Stimulated activated CD4-positive, alpha-beta T cell treated with anti-CD3 and anti-CD28 coated beads, Interleukin-4, amount 100 ng/mL, for 48 hours (primary cell): ENCODE measurements at places on chromosomes 5 and 9.

DNA sequence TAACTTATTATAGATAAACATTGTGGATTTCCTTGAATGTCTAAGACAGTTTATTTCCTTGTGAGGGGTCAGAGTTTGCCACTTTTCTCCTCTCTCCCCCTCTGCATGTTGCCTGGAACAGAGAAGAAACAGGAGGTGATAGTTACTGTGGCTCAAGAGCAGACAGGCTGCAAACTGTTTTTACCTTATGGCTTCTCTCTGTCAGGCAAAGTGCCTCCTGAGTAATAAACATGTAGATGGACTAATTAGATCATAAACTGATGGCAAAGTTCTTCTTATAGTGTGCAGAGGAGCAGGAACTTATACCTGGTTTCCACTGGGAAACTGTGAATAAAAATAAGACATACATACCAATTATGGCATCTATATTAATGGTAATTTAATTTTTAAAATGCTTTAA is 133.1 kb upstream of the CDH12 start:
- DNase-seq: no peak

GRCh38 chr5:38607396-38607795 is 51.0 kb upstream of the LIFR start:
- DNase-seq: no peak

- DNase-seq: no peak
These were observed 39.7 kb upstream of the ANKDD1B start for GRCh38 chr5:75571547-75571946.

- no peak for DNase-seq
These were observed 162.3 kb upstream of the PPP2R2B start for GRCh38 chr5:147040856-147041255.

- no peak for DNase-seq
These were observed 185.2 kb downstream of the DCP2 start for GRCh38 chr5:113161806-113162205.

DNA sequence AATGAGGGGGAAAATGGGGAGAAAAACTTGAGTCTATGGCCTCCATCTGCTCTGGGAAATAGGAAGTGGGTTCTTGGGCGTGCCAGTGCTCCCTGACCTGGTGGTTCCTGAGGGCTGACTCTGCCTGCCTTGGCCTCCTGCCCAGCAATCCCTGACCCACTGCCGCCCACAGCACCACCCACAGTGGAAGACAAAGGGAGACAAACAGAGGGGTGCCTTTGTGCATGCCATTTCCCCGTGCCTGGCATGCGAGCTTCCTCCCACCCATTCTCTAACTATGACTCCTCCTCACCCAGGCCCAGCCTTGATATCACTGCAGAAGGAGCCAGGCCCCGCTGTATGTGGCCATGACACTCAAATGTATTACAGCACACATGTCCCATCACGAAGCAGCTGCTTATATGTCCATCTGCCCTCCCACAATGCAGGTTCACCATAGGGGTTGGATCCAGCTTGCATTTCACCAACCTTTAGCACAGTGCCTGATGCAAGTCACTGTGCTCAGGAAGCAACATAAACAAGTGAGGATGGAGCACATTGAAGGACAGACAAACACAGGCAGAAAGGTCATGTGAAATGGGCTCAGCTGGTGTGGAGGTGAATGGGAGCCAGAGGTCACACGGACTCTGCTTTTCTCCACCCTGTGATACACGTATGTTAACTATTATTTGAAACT is 84.4 kb downstream of the ADRB2 start:
- no peak for DNase-seq

DNA sequence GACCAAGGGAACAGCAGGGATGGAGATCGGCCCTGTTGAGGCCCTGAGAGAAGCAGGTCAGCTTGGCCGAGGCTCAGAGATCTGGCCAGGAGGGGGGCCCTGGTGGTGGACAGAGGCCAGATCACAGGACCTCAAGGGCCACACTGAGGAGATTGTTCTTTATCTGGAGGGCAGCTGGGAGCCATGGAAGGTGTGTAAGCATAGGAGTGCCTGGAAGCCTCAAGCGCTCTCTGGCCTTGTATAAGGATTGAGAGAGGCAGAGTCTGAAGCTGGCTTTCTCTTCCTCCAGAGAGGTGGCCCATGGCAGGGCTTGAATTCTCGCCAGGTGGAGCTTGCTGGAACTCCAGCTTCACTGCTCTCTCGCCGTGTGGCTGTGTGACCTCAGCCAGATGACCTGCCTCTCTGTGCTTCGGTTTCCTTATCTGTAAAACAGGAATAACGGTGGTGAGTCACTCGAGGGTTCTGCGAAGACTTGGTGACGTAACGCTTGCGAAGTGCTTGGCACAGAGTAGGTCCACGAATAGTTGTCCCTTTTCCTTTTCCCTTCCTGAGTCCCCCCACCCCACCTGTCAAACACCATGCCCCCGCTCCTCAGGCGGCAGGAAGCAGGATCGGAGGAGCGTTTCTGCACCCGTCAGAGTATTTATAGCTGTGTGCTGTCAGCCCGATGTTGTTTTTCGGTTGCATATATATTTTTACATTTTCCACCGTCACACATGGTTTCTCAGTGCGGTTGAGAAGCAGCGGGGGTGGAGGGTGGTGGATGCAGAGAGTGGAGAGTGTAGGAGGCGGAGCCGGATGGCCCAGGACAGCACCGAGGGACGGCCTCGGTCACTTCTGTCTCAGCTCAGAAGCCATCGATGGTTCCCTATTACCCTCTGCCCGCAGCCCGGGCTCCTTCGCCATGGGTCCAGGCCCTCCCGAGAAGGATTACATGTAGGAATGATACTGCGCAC is 17.0 kb upstream of the CRB2 start:
- peak; percentile 76 for DNase-seq

- DNase-seq: no peak
These were observed 58.0 kb downstream of the LOX start for GRCh38 chr5:122019919-122020590.

GRCh38 chr5:136062366-136063274 is 33.8 kb downstream of the TGFBI start:
- no peak for DNase-seq

DNA sequence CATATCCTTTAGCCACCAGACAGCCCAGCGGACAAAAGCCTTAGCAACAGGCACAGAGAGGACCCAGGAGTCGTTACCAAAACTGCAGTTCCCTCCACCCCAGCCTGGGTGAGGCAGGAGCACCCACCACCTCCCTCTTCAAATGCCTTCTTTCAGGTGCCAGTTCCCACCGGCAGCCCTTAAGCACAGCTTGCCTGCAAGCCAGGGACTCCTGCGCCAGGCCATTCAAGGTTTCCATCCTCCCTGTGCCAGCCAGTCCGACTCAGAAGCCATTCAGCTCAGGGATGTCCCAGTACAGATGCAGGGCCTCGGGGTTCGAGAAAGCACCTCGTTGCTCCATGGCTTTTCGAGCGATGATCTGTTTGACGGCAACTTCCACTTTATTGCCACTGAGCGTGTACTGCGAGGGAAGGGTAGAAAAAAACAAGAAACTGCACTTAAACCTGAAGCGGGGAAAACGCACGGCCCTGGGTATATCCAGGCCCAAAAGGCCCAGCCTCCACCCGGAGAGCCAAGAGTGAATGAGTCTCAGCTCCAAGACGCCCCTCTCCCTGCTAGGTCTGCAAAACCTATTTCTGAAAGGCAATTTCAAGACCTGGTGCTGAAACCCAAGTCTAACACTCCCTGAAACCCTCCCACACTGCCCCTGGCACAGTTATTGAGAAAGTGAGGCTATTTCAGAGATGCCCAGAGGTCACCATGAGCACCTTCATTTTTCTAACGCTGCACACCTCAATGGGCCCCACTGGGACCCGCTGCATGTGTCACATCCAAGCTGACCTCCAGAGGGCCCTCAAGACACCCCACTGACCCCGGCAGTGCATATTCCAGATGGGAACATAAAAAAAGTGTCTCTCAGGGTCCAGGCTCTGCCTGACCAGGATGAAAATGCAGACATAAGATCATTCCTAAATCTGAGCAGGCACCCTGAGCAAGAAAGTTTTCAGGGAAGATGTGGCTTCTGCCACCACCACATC is 36.8 kb upstream of the ZNF354A start:
- no peak for DNase-seq

DNA sequence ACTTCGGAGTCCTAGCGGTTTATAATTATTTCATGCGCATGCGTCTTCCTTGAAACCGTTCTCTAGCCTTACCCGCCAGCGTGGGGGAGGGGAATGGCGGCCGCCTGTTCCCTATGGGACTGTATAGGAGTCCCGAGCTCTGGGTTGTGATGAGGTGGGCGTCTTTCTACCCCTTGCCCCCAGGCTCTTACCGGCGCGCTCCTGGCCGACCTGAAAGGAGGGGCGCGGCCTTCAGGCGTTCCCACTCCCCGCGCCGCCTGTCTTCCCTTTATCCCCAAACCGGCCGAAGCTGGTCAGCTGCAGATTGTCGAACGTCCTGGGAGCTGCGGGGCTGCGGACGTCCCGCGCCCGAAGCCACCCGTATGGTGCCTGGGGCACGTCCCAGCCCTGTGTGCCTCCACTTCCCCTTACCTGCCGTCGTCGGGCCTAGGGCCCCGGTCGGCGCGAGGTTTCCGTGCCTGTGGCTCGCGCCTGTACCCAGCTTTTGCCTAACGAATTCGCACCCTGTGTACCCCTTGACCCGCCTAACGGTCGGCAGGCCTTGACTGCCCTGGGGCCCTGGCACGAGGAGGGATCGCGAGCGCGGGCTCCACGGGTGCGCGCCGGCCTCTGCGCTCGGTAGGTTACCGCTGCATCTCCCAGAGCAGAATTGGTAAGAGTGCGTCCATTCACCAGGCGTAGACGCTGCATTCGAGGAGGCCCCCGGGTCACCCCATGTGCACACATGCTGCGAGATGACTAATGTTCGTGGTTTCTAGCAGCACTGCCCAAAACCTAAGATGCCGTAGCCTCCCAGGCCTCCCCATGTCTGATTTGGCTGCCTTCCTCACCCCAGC is 653 bp upstream of the HNRNPH1 start:
- DNase-seq: peak; percentile 58
